ENCODE measurements at places on chromosomes 1 and 21.

- DNase-seq, result no peak
Measured at GRCh38 chr1:241229216-241229615, 127.8 kb downstream of the RGS7 start.

- no peak for DNase-seq
Measured at GRCh38 chr1:180295999-180296398, 65.9 kb downstream of the LHX4 start.

DNA sequence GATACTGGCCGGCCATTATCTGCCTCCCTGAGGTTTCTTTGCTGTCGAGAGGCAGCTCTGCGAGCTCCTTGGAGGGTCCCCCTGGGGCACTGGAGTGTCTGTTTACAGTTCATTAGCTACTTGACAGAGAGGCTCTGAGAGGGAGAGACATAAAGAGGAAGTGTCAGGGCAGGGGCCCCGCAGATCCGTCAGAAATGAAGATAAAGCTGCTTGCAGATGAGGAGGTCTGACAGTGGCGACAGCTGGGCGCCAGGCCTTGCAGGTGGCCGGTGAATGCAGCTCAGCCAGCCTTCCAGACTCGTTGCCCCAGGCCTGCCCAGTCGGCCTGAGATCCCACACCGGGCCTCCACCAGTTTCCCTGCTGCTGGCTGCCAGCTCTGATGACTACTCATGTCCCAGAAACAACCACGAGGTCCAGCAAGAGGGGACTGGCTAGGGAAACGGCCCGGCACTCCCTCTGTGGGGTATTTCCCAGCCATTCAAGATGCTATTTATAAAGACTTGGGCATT is 84.7 kb downstream of the DISP3 start:
- no peak for DNase-seq

GRCh38 chr1:153432874-153433681 is 16.8 kb downstream of the S100A7A start:
- DNase-seq, result no peak
